Foreskin keratinocyte (primary cell): ENCODE measurements at places on chromosomes 7 and 10.

GRCh38 chr7:153006911-153007310 is 247.4 kb downstream of the ACTR3B start:
- no peak for DNase-seq

GRCh38 chr10:121284936-121285335 is 313.3 kb downstream of the FGFR2 start:
- no peak for DNase-seq

DNA sequence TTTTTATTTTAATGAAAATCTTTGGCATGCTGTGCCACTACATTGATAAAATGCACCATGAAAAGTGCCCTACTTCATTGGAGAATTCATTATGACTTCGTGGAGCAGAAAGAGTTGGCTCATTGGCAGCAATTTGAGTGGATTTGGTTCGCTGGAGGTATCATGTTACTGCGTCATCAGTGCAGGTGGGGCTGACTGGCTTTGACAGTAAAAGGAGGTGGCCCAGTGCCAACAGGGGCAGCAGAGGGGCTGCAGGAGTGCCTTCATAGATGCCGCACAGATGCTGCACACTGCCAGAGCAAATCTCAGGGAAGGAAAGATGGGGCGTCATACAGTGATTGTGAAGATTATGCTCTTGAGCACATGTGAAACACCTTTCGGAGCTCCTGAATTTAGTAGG is 22.2 kb downstream of the FZD1 start:
- no peak for DNase-seq

DNA sequence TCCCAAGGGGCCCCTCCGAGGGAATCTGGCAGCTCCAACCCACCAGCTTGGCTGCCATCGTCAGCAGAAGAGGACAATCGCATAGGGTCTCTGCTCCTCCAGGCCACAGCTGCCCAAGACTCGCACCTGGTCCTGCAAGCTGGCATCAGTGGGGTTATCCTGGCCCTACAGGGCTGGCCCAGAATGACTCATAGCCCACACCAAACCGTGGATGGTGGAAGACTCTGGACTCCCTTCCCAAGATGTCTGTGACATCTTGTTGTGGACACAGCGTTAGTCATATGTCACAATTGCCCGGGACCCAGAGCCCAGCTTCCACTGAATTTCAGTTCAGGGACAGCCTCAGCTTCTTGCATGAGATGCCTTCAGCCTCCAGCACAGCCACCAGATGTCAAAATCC is 91.5 kb upstream of the CUX1 start:
- DNase-seq, result no peak

GRCh38 chr10:88979603-88980002 is 11.0 kb upstream of the FAS start:
- DNase-seq, result no peak

GRCh38 chr7:605661-606450 is 86.2 kb upstream of the PDGFA start:
- no peak for DNase-seq

- DNase-seq, result no peak
These were observed 233.6 kb upstream of the BMPER start for GRCh38 chr7:33671531-33672262.

DNA sequence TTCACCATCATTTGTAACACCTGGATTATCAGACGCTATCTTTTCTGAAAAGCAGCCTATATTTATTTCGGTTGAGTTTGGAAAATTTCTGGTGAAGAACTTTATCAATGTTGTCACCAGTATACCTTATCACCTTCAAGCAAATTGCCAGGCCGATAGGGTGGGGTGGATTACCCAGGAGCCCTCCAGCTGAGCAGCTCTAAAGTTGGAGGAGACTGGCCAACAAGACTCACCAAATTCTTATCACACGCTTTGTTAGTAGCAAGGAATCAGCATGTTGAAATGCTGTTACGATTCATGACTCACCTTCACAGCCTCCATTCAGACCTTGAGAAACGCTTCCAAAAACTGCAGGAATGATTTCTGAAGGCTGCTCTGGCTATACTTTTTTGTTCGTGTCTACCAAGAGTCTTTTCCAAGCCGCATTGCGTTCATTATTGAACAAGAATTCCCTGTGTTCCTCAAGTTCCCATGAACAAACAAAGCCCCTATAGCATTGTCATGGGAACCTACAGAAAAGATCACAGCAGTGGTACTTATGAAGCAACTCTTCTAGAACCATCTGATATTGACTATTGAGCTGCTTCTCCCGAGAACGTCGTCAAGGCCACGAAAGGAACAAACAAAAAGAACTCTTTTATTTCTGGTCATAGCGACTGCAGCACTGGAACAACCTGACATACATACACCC is 291.4 kb downstream of the SFMBT2 start:
- DNase-seq, result no peak

- DNase-seq, result no peak
These were observed 67.5 kb upstream of the MEOX2 start for GRCh38 chr7:15753887-15754579.
